ENCODE measurements at places on chromosomes 2 and 18. TPM values are rescaled to one million over a fixed set of nuclear protein-coding genes. Genes with fewer than 3 reads are reported as not detected.
A peak's percentile ranks its signal among the peaks of the same experiment; 100 is the strongest.

The EFHD1 gene
- total RNA-seq, result not detected

GRCh38 chr2:143582046-143582747, 453.0 kb downstream of the ARHGAP15 start:
- DNase-seq, result peak; percentile 14

GRCh38 chr2:127872354-127872753, 13.4 kb downstream of the AMMECR1L start:
- DNase-seq, result no peak

The SAG gene
- total RNA-seq, result not detected

DNA sequence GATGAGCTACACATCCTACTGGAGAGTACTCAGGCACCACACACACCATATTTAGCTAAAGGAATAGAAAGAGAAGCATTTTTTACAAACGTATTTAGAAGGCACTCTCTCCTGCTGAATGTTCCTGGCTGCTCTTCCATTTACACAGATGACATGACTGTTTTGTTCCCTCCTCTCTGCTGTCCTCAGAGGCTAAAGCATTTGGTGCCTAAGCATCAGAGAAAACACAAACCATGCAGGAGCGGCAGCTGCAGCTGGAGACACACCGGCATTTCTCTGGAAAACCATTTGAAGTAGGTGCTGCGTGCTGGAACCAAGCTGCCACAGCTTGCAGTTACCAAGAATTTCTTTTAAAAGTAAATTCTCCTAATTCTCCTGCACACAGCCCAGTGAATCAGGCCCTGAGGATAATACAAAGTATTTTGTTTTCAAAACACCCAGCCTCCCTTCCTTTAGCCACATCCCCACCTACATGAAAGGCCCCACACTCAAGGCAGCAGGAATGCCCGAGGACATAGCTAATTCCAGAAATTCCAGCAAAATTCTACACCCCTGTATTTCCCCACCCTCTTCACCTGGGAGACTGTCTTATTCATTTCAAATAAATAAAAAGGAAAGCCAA, 488.9 kb upstream of the SOX11 start:
- no peak for DNase-seq

DNA sequence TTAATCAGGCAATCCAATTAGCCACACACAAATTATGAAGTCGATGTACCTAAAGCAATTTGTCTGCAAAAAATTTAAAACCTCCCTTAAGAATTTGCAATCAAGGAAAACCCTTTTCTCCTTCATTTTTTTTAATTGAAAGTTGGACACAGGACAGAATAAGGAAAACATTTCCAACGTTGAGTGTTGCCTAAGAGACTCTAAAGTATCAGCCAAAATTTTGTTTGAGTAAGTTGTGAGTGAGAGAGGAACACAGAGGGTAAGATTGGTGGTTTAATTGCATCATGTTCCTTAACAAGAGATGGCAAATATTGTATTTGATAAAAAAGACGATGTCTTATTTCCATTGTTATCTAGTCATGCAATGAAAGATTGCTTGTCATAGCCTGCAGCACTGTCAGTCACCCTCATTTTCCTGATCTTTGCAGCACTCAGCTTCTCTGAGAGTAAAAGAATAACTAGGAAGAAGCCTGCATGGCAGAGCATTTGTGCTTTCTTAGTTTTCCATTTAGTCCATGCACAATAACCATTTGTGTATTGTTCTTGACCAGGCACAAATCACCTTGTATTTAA, 115.5 kb downstream of the ICOS start:
- DNase-seq, result no peak

DNA sequence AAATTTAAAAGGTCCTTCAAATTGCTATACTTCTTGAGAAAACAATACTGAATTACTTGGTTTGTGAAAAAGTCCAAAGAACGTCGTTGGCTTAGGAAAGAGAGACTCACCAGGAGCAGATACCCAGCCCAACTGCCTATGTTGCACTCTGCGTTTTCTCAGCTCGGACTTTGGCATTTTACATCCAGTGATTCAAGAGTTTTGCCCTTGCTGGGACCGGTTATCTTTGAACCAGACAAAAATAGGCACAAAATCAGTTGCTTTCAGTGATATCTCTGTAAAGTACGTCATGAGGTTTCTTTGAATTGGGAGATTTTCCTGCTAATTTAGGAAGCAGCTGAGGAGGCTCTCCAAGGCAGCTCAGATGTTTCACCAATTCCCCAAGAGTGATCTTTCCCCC, 29.3 kb downstream of the FHOD3 start:
- DNase-seq, result no peak

GRCh38 chr2:176526995-176527901, 258.0 kb downstream of the MTX2 start:
- DNase-seq, result no peak

The DPP10 gene
- total RNA-seq, result not detected

The UGT1A4 gene
- total RNA-seq, result not detected

- DNase-seq, result no peak
Observed at GRCh38 chr2:228355897-228356296, 174.4 kb upstream of the SPHKAP start.

DNA sequence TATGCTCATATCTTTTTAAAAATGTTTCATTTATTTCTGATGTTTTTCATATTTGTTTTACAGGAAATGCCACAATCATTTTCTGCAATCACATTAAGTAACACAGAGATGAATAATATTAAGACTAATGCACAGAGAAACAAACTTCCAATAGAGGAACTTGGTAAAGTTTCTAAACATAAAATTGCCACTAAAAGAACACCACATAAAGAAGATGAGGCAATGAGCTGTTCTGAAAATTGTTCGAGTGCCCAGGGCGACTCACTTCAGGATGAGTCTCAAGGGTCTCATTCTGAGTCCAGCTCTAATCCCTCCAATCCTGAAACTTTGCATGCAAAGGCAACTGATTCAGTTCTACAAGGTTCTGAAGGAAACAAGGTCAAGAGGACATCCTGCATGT, 70.4 kb downstream of the APLF start:
- DNase-seq, result no peak

GRCh38 chr2:19176172-19176852, 182.1 kb downstream of the OSR1 start:
- no peak for DNase-seq

GRCh38 chr2:88181511-88181910, 11.4 kb downstream of the THNSL2 start:
- no peak for DNase-seq

DNA sequence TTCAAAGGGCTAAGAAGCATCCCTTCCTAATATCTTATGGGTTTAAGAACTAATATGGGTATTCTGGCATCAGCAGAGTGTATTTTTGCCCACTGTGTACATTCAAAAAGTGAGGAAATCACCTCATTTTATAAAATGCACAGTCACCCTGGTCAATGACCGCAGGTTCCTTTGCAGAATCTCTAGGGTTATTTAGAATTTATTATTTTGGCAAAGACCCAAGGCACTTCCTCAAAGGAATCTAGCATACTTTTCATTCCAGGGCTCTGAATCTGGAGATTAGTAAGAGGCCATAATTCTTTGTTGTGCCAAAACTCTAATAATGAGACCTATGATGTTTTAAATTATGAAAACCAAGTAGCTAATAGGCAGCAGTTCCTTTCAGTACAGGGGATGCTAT, 27.2 kb upstream of the CDH2 start:
- peak; percentile 80 for DNase-seq

DNA sequence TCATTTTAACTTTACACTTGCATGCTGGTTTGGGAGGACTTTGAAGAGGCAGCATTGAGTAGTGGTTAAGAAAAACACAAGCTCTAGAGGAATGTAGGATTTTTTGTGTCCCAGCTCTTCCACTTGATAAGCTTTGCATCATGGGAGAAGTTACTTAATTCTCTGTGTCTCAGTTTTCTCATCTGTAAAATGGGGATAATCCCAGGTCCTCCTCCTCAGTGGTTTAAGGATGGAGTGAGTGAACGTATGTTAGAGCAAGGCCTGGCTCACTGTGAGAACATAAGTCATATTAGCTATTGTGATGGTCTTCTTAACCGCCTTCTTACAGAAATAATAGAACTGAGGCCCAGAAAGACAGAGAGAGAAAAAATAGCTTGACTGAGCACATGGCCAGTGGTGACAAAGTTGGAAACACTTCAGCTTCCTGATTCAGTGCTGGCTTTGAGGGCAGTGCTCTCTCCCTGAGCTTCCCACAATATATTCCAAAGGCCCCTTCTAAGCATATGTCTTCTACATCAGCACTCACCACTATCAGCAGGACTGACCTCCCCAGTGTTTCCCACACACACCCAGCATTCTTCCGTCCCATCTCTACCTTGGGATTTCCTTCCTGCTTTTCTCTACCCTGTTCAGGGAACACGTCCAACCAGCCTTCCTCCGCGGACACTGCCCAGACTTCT, 214.9 kb upstream of the TNP1 start:
- no peak for DNase-seq

GRCh38 chr2:237694415-237695194, 67.2 kb downstream of the LRRFIP1 start:
- peak; percentile 65 for DNase-seq

GRCh38 chr2:88212251-88212790, 42.2 kb downstream of the THNSL2 start:
- no peak for DNase-seq

- DNase-seq, result no peak
Observed at GRCh38 chr2:95313296-95314131, 16.4 kb downstream of the KCNIP3 start.

DNA sequence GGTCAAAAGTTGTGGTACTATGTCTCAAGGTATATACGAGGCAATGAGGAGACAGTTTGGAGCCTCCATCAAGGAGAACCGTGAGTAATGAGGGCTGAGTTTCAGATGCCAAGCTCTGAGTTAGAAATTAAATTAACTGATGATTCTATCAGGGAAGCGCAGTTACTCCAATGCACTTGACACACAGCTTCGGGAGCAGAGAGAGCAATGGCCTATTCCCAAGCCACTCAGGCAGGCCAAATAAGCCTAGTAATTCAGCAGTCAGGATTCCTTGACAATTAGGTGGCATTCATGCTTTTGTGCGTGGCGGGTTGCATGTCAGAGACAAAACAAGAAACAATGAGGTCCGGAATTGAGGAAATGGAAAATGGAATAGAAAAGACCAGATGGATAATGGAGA, 123.2 kb downstream of the MMADHC start:
- no peak for DNase-seq
